H7 (cell line): ENCODE measurements at places on chromosomes 1 and 21.

GRCh38 chr1:91160363-91161075 lies 138.7 kb upstream of the ZNF644 start:
- peak; percentile 2 for DNase-seq

DNA sequence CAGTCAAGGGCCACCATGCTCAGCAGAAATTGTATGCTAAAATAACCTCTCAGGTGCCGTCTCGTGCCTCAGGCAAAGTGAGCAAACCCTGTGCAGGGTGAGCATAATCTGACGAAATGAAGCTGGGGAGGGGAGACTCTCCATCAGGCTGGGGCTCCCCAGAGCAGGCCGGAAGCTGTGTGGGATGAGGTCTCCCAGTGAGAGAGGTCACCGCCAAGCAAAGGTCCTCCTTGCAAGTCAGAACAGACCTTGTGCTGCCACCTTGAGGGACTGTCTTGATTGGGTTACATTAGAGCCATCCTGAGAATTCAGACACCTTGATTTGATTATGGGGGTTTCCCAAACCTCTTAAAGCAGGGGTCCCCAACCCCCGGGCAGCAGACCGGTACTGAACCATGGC lies 64.2 kb downstream of the ZNF684 start:
- no peak for DNase-seq

GRCh38 chr1:91759076-91759475 lies 126.9 kb downstream of the TGFBR3 start:
- DNase-seq = no peak

DNA sequence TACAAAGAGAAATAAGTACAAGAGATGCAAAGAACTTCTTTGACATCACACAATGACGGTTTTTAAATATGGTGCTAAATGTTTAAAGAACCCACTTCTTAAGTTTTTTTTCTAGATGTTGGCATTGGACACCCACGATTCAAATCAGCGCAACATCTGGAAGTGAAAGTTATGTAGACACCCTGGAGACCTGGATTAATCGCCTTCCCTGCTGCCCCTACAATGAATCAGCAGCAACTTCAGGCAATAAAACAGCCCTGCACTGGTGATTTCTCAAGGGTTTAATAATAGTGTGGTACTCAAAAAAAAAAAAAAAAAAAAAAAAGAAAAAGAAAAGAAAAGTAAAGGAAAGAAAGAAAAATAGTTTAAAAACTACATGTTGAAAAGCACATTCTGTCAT lies 248.3 kb downstream of the NUF2 start:
- DNase-seq = no peak

GRCh38 chr1:53112861-53113260 lies 29.6 kb downstream of the SLC1A7 start:
- no peak for DNase-seq

DNA sequence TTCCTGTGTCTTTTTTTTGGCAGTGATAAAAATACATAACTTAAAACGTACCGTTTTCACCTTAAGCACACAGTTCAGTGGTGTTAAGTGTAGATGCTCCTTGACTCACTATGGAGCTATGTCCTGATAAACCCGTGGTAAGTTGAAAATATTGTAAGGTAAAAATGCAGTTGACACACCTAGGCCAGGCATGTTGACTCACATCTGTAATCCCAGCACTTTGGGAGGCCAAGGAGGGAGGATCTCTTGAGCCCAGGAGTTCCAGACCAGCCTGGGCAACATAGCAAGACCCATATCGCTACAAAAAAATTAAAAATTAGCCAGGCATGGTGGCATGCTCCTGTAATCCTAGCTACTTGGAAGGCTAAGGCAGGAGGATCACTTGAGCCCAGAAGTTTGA lies 73.6 kb upstream of the COG2 start:
- DNase-seq = no peak

- no peak for DNase-seq
These were observed 56.6 kb downstream of the NKAIN1 start for GRCh38 chr1:31183126-31183525.

GRCh38 chr1:3518256-3518655 lies 63.8 kb downstream of the ARHGEF16 start:
- DNase-seq = peak; percentile 87

GRCh38 chr1:165992533-165992932 lies 165.1 kb downstream of the UCK2 start:
- no peak for DNase-seq

GRCh38 chr1:245260110-245260882 lies 105.5 kb downstream of the KIF26B start:
- DNase-seq = no peak

GRCh38 chr1:245464290-245464689 lies 309.5 kb downstream of the KIF26B start:
- DNase-seq = no peak

GRCh38 chr1:151972542-151973248 lies 21.0 kb downstream of the S100A10 start:
- peak; percentile 62 for DNase-seq

DNA sequence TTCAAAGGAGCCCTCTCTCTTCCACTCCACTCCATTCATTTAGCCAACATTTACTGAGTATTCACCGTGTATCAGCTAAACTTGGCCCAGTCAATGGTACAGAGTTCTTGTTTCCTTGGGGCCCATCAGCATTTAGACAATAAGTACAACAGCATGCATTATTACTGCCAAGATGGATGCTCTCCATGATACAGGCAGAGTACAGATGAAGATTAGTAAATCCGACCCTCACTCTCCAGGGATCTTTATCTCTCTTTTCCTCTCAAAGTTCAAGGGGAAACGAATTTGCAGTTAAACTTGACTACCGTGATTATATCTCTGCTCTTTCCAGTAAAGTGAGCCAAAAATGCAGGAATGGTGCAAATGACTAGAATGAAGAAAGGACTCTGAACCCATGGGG lies 184.6 kb upstream of the DUSP10 start:
- no peak for DNase-seq

DNA sequence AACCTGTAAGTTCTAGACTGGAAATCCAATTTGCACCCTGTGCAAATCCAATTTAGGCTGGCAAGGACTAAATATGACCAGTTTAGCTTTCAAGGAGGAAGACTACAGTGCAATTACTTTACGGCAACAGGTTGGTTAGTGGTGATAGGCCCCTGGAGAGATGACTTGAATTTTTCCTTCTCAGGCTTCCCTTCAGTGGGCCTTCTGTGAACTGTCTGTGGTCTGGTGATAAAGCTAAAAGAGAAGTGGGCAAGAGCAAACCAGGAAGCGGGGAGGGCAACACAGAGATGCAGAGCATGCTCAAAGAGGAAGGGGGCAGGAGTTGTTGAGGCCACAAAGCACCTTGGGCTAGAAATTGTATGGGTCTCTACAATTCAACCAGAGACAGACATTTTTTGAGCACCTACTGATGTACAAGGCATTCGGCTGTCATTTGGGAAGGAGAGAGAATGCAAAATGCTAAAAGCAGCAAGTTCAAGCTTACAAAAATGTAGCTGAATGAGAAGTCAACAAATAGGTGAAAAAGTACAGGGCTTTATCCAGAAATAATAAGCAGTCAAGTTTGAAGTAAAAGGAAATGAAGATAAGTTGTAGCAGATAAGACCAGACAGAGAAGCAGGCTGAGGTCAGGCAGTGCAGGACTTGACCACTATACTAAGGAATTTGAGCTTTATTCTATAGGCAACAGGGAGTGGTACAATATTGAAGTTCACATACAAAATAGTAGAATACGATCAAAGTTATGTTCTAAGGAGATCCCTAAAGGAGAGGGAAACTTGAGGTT lies 23.9 kb downstream of the INPP5B start:
- no peak for DNase-seq

GRCh38 chr1:7993593-7994479 lies 32.3 kb downstream of the ERRFI1 start:
- DNase-seq = no peak

DNA sequence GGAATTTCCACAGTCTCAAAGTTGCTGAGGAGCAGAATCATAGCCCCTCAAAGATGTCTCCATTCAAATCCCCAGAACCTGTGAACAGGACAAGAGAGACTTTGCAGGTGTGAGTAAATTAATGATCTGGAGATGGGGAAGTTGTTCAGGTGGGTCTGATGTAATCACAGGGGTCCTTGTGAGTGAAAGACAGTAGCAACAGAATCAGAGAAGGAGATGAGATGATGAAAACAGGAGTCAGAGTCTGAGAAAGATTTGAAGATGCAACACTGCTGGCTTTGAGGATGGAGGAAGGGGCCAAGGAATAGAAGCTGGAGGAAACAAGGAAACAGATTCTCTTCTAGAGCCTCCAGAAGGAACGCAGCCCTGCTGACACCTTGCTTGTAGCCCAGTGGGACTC lies 81.5 kb downstream of the SELENOF start:
- no peak for DNase-seq

GRCh38 chr1:87333692-87334347 lies 5.1 kb downstream of the LMO4 start:
- no peak for DNase-seq
